ENCODE measurements at places on chromosomes 16 and 17. TPM values are rescaled to one million over a fixed set of nuclear protein-coding genes. Genes with fewer than 3 reads are reported as not detected.

Gene ZFP3
- total RNA-seq: 1.8 TPM

Gene SDK2
- total RNA-seq: 4.9 TPM

DNA sequence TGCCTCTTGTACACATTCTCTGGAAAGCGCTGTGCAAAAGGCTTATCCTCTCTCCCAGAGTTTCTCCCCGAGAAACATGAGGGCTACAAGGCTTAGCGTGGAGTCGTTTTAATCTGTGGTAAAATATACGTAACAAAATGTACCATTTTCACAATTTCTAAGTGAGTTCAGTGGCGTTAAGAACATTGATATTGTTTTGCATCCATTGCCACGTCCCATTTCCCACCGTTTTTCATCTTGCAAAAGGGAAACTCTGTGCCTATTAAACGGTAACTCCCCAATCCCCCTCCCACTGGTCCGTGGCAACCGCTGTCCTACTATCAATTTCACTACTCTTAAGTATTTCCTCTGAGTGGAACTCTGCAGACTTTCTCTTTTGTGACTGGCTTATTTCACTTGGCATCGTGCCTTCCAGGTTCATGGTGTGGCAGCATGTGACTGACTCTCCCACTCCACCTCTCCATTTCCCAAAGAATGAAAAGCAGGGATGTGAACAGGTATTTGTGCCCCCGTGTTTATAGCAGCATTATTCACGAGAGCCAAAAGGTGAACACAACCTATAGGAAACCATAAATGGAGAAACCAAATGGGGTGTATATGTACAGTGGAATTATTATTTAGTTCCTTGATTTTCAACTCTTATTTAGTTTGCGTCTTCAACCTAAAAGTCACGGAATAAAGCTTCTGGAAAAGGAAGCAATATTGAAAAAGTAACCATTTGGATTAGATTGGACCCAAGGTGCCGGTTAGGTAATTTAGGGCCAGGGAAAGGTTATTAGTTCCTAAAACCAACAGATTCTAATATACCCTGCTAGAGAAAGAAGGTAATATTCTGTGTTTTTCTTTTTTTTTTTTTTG lies 1.1 kb upstream of the USP32 start:
- peak; percentile 14 for ATAC-seq

DNA sequence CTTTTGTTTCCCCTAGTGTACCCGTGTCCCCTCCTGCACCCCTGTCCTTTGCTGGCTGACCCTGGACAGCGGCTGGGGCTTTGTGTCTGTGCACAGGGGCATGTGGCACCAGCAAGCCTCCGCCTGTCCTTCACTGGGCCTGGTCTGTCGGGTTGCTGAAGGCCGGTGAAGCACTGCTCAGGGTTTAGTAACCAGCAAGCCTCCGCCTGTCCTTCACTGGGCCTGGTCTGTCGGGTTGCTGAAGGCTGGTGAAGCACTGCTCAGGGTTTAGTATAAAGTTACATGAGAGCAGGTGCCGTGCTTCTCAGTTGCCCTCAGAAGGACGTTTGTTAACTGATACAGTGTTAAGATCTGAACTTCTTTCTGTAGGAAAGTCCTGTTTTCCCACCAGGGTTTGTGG lies 33.8 kb downstream of the DEF8 start:
- ATAC-seq: no peak

GRCh38 chr16:11495066-11495407 lies 91.7 kb downstream of the LITAF start:
- no peak for ATAC-seq

- no peak for ATAC-seq
Observed at GRCh38 chr16:13823501-13823900, 96.5 kb upstream of the ERCC4 start.

DNA sequence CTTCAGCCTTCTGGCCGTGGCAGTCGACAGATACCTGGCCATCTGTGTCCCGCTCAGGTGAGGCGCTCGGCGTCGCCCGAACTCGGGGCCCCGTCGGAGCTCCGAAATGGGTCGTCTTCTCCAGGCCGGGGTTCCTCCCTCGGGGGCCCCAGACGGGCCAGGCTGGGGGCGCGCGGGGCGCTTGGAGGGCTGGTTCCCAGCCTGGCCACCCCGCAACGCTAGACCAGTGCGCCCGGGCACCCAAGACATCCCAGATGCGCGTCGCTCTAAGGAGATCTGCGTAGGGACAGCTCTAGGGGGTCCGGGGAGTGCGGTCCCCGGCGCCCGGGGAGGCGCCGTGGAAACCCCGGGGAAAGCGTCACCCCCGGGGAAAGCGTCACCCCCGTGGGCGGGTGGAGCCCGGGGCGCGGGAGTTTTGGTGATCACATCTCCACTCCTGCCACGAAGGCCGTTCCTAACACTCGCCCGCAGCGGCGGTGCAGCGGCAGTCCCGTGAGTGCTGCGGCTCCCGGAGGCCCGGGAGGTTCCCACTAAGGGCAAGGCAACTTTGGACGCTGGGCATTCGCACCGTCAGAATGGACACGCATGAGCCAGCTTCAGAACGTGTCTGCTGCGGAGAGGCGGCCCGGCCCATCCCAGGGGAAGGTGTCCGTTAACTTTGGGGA lies 729 bp downstream of the ADORA2B start:
- ATAC-seq: peak; percentile 1
